Fibroblast of skin of left biceps (primary cell): ENCODE measurements at places on chromosomes 5 and 9.

- peak; percentile 48 for DNase-seq
Observed at GRCh38 chr9:112341730-112342129, 8.3 kb upstream of the PTBP3 start.

GRCh38 chr5:38663249-38663648 is 106.8 kb upstream of the LIFR start:
- no peak for DNase-seq

DNA sequence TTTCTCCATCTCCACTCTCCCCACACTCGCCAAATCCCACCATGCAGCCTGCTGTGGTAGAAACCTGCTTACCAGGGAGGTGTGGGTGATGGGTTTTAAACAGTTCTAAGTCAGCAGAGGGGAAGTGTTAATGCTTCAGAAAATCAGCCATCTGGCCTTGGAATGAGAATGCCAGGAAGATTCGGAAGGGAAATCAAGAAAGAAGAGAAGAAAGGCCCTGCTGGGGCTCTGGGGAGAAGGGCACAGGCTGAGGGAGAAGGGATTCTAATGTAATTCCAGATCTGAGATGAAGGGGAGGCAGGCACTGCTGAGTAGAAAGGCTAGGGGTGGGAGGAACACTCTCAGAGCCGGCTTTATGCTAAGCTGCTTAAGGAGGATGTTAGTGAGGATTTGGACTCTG is 434.7 kb upstream of the DMAC1 start:
- DNase-seq, result no peak

GRCh38 chr5:128566178-128566577 is 28.1 kb upstream of the FBN2 start:
- no peak for DNase-seq

DNA sequence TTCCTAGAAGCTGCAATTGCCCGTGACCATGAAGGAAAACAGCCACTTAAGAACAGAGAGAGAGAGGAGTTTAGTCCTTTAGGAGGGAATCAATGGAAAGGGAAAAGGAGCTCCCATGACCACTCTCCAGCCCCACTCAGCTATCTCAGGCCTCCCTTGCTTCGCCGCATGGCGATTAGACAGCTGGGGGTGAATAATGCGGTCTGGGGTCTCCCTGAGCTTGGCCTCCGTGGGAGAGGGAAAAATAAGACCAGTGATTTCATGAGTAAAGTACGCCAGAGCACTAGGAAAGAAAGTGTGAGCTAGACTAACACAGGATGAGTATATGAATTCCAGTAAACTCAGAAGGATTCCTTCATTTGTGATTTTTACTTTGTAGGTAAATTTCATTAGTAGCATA is 180.3 kb downstream of the TRIO start:
- no peak for DNase-seq
